ENCODE measurements at places on chromosomes 2 and 18.

DNA sequence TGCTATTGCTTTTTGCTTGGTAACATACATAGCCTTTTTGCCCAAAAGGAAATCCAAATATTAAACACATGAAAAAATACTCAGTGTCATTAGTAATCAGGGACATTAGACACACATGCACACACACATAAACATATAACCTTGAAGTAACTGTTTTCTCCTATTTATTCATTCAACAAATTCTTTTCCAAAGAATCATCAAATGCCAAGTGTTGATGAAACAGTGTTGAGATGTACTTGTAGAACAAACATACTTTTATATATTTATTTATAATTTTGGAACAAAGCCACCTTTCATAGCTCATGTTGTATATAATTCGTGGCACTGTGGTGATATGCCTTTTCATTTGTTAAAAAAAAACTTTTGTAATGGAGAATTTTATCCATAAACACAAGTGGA lies 81.0 kb downstream of the APLF start:
- DNase-seq, result no peak

- DNase-seq, result no peak
Observed at GRCh38 chr2:62996534-62997186, 54.0 kb upstream of the OTX1 start.

DNA sequence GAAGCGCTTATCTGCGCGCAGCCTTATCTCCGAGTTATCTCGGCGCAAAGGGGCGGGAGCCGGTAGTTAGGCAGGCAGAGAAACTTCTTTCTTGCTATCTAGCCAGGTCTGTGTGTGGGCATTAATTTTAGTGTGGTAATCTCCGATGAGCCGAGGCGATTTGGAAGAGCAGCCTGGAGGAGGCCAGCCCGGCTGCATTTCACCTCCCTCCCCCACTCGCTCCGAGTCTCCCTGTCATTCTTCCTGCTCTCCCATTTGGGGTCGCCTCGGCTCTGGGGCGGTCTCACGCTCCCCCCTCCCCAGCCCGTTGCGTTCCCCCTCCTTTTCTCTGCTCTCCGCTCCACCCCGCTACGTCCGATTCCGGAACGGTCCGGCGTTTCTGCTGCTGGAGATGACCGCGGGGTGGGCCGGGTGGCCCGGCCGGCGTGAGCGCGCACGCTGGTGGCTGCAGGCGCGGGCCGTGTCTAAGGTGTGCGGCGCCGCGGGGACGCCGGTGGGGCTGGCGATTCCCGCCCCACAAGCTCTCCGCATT lies 566 bp downstream of the GATA6 start:
- DNase-seq, result no peak

- DNase-seq, result no peak
Observed at GRCh38 chr18:12516049-12516630, 108.4 kb downstream of the PRELID3A start.

DNA sequence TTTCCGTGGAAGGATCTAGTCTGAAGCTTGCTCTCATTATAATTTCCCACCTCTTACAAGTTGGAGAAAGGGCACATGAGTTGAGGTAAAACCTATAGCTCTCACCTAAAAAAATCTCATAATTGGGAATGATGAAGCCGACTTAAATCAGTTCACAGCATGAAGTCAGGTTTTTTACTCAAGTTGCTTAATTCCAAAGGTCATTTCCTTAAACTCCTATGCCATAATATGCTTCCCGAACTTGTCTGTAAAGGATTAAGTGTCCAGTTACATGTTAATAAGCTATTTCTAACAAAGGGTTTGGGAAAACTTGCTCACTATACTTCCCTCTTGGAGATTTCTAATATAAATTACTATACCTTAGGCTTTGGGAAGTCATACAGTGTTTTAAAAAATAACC lies 481.2 kb downstream of the NUP35 start:
- DNase-seq, result no peak

DNA sequence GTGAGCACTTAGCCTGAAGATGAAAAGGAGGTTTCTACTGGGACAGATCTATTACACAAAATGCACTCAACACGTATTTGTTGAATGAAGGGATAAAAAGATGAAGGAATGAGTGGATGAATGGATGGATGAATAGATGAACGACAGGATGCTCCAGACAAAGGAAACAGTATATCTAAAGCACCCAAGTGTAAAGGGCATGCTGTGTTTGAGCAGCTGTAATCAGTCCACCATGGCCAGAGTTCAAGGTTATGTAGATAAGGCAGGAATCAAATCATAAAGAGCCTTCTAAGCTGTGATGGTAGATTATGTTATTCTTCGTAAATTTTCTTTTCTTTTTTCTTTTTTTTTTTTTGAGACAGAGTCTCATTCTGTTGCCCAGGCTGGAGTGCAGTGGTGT lies 213.8 kb upstream of the FBXO11 start:
- no peak for DNase-seq

- no peak for DNase-seq
Observed at GRCh38 chr2:144943986-144944385, 424.1 kb upstream of the ZEB2 start.

GRCh38 chr2:222439692-222440091 lies 15.3 kb downstream of the SGPP2 start:
- DNase-seq, result no peak

DNA sequence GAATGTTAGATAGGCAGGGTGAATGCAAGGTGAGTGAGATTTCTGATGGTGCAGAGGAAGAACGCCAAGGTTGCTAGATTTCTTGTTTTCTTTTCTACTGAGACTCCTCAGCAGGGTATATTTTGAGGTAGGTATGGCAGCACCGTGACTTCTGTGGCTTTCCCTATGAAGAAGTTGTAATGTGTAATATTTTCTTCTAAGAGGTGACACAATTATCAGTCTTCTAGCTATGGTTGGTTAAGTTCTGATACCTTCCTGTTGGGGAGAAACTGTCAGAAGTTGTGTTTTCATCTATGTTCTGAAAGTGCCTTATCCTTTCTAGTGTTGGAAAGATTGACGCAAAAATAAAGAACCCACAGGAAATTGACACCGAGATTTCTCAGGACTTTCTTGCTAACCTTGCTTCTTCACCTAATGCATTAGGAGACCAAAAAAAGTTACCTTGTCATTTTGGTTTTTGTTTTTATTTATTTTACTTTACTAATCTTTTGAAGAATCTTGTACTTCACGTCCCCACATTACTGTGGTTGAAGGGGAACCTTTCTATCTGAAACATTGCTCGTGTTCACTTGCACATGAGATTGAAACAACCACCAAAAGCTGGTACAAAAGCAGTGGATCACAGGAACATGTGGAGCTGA lies 11.9 kb downstream of the IL18R1 start:
- no peak for DNase-seq

- DNase-seq, result no peak
Observed at GRCh38 chr18:46660957-46661749, 4.1 kb upstream of the LOXHD1 start.

- DNase-seq, result no peak
Observed at GRCh38 chr2:59237311-59237710, 996.2 kb upstream of the FANCL start.

DNA sequence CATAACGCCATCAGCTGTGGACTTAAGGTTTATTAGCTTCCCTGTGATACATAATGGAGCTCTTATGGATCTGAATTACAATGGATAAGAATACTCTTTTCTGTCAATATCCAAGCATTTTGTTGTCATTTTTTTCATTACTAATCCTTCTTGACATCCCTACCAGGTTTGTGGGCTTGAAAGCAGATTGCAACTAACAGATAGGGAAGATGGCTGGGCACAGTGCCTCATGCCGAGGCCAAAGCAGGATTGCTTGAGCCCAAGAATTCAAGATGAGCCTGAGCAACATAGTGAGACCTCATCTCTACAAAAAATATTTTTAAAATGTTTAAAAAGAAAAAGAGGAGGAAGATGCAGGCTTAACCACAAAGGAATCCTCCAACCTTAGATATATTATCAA lies 42.4 kb downstream of the ASXL2 start:
- DNase-seq, result no peak

DNA sequence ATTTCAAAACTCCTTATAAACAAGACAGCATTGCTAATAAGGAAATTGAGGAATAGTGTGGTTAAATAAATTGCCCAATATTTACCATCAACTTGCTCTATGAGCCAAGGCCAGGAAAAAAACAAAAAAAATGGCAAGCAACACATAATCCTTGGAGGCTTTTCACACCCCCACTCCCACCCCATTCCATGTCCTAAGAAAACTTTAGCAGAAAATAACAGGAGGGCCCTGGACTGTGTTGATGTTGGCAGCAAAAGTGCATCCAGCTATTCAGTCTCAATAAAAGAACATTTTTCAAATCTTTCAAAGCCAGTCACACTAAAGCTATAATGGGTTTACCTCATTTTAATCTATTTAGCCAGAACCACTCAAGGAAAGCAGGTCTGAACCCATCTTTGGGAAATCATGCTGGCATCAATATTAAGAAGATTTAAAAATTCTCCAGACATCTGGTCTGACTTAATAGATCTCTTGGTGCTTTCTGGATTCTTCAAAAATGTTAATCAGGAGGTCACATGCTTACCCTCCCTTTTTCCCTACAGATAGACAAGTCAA lies 34.6 kb upstream of the STK17B start:
- no peak for DNase-seq

- no peak for DNase-seq
Observed at GRCh38 chr2:234490271-234491091, 6.4 kb downstream of the ARL4C start.

GRCh38 chr2:211407076-211407475 lies 850.7 kb downstream of the CPS1 start:
- no peak for DNase-seq

DNA sequence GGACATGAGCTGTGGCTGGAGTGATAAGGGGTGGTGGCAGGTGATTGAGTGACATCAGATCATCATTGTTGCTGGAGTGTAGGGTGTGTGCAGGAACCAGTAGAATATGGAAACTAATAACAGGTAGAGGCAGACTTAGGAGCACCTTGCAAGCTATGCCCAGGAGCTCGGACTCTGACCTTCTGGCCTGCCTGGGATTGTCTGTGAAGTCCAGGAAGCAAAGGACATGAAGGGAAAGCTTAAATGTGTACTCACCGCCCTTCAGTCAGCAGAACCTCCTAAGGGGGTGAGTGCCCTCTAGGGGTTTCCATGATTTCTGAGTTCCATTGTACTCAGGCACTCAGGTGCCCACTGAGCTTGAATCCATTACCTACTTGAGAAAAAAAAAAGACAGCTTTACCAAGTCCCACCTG lies 104.2 kb downstream of the CRIM1 start:
- peak; percentile 13 for DNase-seq

- no peak for DNase-seq
Observed at GRCh38 chr18:54480616-54481015, 110.4 kb upstream of the DYNAP start.

- DNase-seq, result no peak
Observed at GRCh38 chr2:104465981-104466380, 387.9 kb upstream of the POU3F3 start.

GRCh38 chr18:56124186-56124585 lies 514.2 kb downstream of the TXNL1 start:
- no peak for DNase-seq

DNA sequence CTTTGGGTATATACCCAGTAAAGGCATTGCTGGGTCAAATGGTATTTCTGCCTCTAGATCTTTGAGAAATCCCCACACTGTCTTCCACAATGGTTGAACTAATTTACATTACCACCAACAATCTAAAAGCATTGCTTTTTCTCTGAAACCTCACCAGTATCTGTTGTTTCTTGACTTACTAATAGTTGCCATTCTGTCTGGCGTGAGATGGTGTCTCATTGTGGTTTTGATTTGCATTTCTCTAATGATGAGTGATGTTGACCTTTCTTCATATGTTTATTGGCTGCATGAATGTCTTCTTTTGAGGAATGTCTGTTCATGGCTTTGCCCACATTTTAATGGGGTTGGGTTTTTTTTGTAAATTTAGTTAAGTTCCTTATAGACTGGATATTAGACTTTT lies 382.6 kb upstream of the ZNF804A start:
- no peak for DNase-seq

DNA sequence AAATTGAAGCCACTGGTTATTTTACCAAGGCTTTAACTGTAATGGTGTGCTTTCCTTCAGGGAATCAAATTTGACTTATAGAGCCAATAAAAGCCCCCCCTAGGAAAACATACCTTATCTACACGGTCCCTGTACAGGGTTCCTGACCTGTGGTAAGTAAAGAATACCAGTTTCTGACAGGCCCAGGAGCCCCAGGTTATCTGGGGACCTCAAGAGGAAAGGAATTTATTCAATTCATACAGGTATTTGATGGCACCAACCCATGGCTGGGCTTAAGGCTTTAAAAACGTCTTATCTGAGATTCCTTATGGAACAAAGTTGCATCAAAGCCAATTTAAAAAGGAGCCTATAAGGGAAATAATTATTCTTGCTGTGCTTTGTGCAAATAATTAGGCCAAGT lies 7.0 kb upstream of the RPIA start:
- DNase-seq, result no peak

DNA sequence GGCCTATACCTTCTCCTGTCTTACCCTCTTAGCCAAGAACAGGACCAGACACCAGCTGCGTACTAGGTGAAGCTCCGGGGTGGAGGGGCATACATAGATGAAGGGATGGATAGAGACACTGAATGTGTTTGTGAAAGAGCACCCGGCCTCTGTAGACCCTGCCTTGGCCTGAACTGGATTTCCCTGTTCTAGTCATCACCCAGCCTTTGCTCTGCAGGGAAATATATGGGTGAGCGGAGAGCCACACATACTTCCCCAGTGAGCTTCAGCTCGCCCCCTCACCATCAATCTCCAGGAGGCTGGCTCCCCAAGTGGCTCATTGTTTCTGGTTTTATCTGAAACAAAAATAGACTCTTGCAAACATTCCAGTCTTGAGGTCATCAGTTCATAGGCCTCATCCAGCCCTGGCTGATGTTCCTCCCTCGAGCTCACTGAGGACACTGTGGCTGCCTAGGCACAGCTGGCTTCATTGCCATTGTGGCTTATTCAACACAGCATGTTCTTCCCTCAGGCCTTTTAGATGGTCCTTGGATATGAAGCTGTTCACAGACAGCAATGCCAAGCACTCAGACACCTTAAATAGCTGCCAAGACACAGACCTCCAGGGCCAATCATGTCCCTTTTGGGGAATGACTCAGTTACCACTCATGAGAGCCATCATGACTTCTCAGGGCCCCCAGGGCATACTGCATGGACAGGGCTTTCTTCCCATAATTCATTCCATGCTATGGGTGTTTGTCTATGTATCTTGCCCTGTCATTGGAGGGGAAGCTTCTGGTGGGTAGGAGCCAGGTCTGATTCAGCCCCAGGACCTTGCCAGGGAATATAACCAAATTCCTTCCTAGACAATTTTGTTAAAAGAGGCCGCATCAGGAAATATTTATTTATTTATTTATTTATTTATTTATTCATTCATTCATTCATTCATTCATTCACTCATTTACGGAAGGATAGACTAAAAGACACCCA lies 82.4 kb downstream of the TTC32 start:
- no peak for DNase-seq

GRCh38 chr2:1550658-1551316 lies 137.5 kb downstream of the TPO start:
- DNase-seq, result peak; percentile 69

- no peak for DNase-seq
Observed at GRCh38 chr18:55494899-55495298, 93.1 kb downstream of the TCF4 start.

- DNase-seq, result no peak
Observed at GRCh38 chr2:191620144-191620543, 57.8 kb upstream of the NABP1 start.

Data from HuH-7.5 (cell line).